Type B pancreatic cell (in vitro differentiated cells): ENCODE measurements at places on chromosomes 6 and 20. TPM values are rescaled to one million over a fixed set of nuclear protein-coding genes. Genes with fewer than 3 reads are reported as not detected.
A peak's percentile ranks its signal among the peaks of the same experiment; 100 is the strongest.

DNA sequence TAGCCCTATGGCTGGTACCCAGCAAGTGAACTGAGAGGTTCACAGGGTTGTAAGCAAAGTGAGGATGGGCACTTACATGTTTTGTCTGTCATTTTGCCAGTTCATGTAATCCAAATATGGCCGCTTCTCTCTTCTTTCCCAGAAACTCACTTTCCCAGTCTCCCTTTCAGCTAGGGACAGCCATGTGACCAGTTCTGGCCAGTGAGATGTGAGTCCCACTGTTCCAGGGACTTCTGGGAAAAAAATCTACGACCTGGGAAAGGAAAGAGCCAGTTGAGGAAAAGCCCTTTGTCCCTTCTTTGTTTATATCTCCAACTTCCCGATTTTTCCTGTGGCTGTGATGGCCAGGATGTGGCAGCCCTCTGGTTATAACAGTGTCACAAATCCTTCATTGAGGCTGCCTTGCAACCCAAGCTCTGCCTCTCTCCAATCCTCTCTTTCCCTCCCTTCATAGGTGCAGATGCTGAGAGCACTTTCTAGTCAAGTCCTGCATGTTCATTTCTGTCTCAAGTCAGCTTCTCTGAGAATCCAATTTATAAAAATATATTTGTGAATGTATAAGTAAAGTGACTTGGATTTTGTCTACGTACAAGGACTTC lies 148.6 kb upstream of the ZFP64 start:
- no peak overlapping the region for H3K4me3 ChIP-seq
- no peak for DNase-seq
- no peaks in the 10 kb centered on the region for H3K4me1 ChIP-seq
- peaks cover 4% of the 10 kb centered on the region for H3K27me3 ChIP-seq
- H3K27ac ChIP-seq, result no peak overlapping the region

- DNase-seq, result no peak
- no peak overlapping the region for H3K4me3 ChIP-seq
- H3K36me3 ChIP-seq, result no peaks in the 10 kb centered on the region
- peaks cover 32% of the 10 kb centered on the region for H3K4me1 ChIP-seq
- no peak overlapping the region for H3K27ac ChIP-seq
- H3K27me3 ChIP-seq, result no peaks in the 10 kb centered on the region
Measured at GRCh38 chr6:22296067-22296466, 769 bp downstream of the PRL start.

DNA sequence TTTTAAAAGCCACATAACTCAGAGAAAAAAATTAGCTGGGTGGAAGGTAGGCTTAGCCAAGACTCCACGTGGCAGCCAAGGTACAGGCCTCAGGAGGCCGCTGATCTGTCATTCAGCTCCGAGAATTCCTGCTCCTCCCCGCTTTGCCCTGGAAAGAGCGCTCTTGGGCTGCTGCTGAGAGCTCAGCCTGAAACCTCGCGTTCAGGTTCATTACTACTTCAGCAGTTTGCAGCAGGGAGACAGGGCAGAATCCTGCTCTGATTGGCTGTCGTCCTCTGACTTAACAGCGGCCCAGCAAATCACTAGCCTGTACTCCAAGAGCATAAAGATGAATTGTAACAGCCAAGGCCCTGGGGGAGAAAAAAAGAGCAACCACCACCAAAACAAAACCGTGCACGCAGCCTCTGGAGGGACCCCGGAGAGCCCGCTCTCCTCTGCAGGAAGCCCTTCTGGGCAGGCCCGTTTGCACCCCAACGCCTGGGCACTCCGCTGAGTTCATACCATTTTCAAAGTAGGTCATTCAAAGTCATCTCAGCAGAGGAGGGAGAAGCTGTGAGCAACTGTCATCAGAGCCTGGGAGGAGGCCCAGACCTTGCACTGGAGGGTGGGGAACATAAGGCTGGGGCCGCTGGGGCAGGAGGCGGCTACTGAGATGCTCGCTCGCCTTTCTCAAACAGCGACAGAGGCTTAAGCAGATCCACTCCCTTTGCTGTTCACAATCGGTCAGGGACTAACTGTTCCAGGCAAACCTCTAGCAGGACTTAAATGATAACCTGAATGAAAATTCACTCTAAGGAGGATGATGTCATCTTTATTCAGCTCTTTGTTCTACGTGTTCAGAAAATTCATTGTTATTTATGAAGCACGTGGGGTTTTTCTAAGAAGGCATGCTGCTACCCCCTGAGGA lies 42.3 kb upstream of the ATXN1 start:
- DNase-seq, result peak; percentile 74
- H3K4me3 ChIP-seq, result peak overlapping the region; percentile 76
- H3K27me3 ChIP-seq, result no peaks in the 10 kb centered on the region
- peaks cover 45% of the 10 kb centered on the region for H3K4me1 ChIP-seq
- H3K27ac ChIP-seq, result peak overlapping the region; percentile 84
- no peaks in the 10 kb centered on the region for H3K36me3 ChIP-seq

DNA sequence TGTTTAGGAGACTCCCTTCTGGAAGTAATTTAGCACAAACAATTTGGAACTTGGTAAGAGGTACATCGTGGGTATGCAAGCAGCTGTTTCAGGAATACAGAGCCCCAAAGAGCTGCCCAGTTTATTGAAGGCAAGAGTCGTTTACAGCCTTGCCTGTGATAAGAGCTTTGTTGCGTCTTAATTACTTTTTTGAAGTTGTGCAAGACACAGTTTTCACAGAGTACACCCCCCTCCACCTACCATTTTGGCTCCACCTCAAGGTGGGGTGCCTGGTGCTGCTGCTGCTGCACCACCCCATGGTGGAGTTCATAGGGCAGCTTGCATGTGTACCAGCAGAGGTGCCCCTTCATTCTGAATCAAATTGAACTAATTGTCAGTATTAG lies 296.1 kb downstream of the ZFAND3 start:
- H3K27ac ChIP-seq, result peak overlapping the region; percentile 5
- H3K4me3 ChIP-seq, result no peak overlapping the region
- H3K36me3 ChIP-seq, result peaks cover 21% of the 10 kb centered on the region
- DNase-seq, result no peak
- no peaks in the 10 kb centered on the region for H3K27me3 ChIP-seq
- H3K4me1 ChIP-seq, result peaks cover 26% of the 10 kb centered on the region

DNA sequence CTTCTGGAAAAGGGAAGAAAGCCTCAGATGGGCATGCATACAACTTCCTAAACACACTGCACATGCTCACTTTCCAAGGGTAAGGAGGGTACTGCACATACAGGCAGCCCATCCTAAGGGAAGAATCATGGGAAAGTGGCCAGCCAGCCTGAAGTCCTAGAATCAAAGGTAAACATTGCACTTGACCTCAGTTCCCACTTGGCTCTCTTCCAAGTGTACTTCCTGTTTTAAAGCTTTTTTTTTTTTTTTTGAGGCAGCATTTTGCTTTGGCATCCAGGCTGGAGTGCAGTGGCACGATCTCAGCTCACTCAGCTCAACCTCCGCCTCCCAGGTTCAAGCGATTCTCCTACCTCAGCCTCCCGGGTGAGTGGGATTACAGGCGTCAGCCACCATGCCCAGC lies 225.3 kb upstream of the EPHA7 start:
- no peak overlapping the region for H3K4me3 ChIP-seq
- H3K4me1 ChIP-seq, result peaks cover 3% of the 10 kb centered on the region
- H3K36me3 ChIP-seq, result no peaks in the 10 kb centered on the region
- no peak for DNase-seq

DNA sequence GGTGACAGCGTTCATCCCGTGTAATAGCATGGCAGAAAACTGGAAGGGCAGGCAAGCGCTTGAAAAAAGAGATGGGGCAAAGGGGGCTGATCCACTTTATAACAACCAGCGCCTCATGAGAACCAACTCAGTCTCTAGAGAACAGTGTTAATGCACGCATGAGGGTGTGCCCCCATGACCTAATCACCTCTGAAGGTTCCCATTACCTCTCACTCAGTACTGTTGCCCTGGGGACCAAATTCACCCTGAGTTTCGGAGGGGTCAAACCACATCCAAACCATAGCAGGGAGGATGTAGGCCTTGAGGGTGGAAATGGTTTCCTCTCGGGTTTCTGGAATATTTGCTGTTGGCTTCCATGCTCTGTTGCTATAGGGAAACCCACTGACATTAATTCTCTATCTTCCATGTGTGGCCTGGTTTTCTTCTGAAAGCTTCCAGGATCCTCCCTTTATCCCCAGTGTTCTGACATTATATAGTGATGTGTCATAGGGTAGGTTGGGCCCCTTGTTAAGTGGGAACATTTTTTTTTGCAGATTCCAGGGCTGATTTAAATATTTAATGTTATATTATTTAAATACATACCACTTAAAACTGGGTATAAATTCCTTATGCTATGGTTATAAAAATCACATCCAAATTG lies 65.2 kb downstream of the PPP1R14C start:
- H3K27me3 ChIP-seq, result no peaks in the 10 kb centered on the region
- peaks cover 9% of the 10 kb centered on the region for H3K4me1 ChIP-seq
- no peak overlapping the region for H3K4me3 ChIP-seq
- no peaks in the 10 kb centered on the region for H3K36me3 ChIP-seq
- no peak overlapping the region for H3K27ac ChIP-seq

GRCh38 chr20:17873410-17874270 lies 95.0 kb downstream of the SNX5 start:
- H3K4me1 ChIP-seq, result peaks cover 50% of the 10 kb centered on the region
- no peaks in the 10 kb centered on the region for H3K36me3 ChIP-seq
- no peak overlapping the region for H3K27ac ChIP-seq
- DNase-seq, result no peak
- no peak overlapping the region for H3K4me3 ChIP-seq
- peaks cover 5% of the 10 kb centered on the region for H3K27me3 ChIP-seq

DNA sequence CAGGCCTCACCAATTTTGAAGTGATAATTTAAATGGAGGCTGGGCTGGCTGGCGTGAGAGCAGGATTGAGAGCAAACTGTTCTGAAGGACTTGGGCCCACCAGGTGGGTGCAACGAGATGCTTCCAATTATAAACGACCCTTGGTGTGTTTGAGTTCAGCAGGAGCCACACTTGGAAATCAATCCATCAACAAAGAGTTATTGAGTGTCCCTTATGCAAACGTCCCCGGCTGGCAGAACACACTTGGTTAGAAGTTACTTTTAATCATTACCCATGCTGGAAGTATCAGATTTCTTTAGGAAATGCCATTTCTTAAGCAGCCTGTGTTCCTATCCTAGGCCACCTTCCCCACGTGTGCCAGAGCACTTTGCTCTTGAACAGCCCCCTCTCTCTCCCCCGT lies 37.8 kb upstream of the ZNF831 start:
- peak overlapping the region; percentile 29 for H3K27ac ChIP-seq
- H3K4me3 ChIP-seq, result peak overlapping the region; percentile 26
- H3K36me3 ChIP-seq, result no peaks in the 10 kb centered on the region
- H3K27me3 ChIP-seq, result no peaks in the 10 kb centered on the region

PPP1R14C gene
- total RNA-seq, result 12.6 and 19.2 TPM in 2 replicates

CLVS2 gene
- 0.62 and 0.75 TPM in 2 replicates for total RNA-seq

TSHZ2 gene
- 17.6 and 45.5 TPM in 2 replicates for total RNA-seq

CFAP206 gene
- total RNA-seq, result 2.1 and 5.0 TPM in 2 replicates

PREX1 gene
- 0.71 and 20.8 TPM in 2 replicates for total RNA-seq

OR2B6 gene
- total RNA-seq, result not detected in 2 replicates

HCRTR2 gene
- 0.27 TPM in 1 of 2 replicates, not detected in the other for total RNA-seq

DEF6 gene
- total RNA-seq, result 6.2 and 12.1 TPM in 2 replicates

BPIFB4 gene
- total RNA-seq, result not detected in 2 replicates

GHRH gene
- total RNA-seq, result 0.77 and 3.9 TPM in 2 replicates
